ENCODE measurements at places on chromosomes 13 and 19. TPM values are rescaled to one million over a fixed set of nuclear protein-coding genes. Genes with fewer than 3 reads are reported as not detected.

The CEACAM8 gene
- total RNA-seq = 0.67 TPM

The C1QTNF9 gene
- not detected for total RNA-seq

The ZNF530 gene
- total RNA-seq = 2.1 TPM

The ALOX5AP gene
- total RNA-seq = 209 TPM

DNA sequence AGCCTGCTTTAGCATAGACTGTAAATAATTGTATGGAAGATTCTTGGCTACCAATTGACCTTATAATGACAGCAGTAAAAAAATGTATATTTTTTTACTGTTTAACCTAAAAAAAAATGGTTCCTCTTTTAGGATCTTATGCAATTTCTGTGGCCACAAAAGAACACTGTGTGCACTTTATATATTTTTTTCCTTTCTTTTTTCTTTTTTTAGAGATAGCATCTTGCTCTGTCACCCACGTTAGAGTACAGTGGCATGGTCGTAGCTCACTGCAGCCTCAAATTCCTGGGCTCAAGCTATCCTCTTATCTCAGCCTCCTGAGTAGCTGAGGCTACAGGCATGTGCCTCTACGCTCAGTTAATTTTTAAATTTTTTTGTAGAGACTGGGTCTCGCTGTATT lies 6.1 kb downstream of the FLT3 start:
- no peak overlapping the region for H3K4me3 ChIP-seq
- H3K27me3 ChIP-seq = no peaks in the 10 kb centered on the region
- no peaks in the 10 kb centered on the region for H3K4me1 ChIP-seq
- no peak overlapping the region for H3K27ac ChIP-seq

GRCh38 chr13:96650301-96650886 lies 343.9 kb downstream of the OXGR1 start:
- H3K4me3 ChIP-seq = no peak overlapping the region
- H3K36me3 ChIP-seq = no peaks in the 10 kb centered on the region
- H3K27ac ChIP-seq = no peak overlapping the region

GRCh38 chr19:1252821-1253513 lies 4.6 kb downstream of the MIDN start:
- peaks cover 57% of the 10 kb centered on the region for H3K36me3 ChIP-seq
- peaks cover 59% of the 10 kb centered on the region for H3K4me1 ChIP-seq
- peak; percentile 96 for DNase-seq
- peak overlapping the region; percentile 97 for H3K27ac ChIP-seq
- no peaks in the 10 kb centered on the region for H3K27me3 ChIP-seq

GRCh38 chr13:62643007-62643483 lies 1227.4 kb upstream of the PCDH20 start:
- no peak overlapping the region for H3K4me3 ChIP-seq
- H3K4me1 ChIP-seq = no peaks in the 10 kb centered on the region
- H3K27me3 ChIP-seq = no peaks in the 10 kb centered on the region
- no peaks in the 10 kb centered on the region for H3K36me3 ChIP-seq
- H3K27ac ChIP-seq = no peak overlapping the region
- no peak for DNase-seq

- H3K27ac ChIP-seq = no peak overlapping the region
- H3K4me3 ChIP-seq = no peak overlapping the region
- peaks cover 68% of the 10 kb centered on the region for H3K36me3 ChIP-seq
- H3K4me1 ChIP-seq = peaks cover 14% of the 10 kb centered on the region
- peaks cover 9% of the 10 kb centered on the region for H3K27me3 ChIP-seq
Measured at GRCh38 chr19:991174-991931, 7.2 kb downstream of the WDR18 start.

DNA sequence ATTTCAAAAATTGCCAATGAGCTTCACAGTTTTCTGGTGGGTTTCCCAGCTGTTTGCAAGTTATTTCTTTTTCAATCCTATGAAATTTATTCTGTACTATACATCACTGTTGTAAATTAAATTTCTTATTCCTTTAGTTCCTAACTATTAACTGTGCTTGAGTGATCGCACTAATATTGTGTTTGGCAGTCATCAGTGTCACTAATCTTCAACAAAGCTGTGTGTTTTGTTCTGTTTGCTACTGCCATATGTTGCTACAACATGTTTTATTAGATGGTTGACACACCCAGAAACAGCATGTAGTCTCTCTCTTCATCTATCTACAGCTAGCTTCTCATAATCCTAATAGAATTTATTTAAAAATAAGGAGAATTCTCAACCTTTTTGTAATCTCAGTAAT lies 453.6 kb upstream of the PRR20A start:
- no peak overlapping the region for H3K27ac ChIP-seq

GRCh38 chr13:26025196-26025595 lies 26.6 kb downstream of the SHISA2 start:
- H3K27ac ChIP-seq = no peak overlapping the region
- DNase-seq = peak; percentile 42
- peaks cover 21% of the 10 kb centered on the region for H3K4me1 ChIP-seq
- H3K27me3 ChIP-seq = no peaks in the 10 kb centered on the region
- no peaks in the 10 kb centered on the region for H3K36me3 ChIP-seq

GRCh38 chr13:94798738-94799137 lies 86.4 kb upstream of the SOX21 start:
- no peak for DNase-seq
- H3K4me3 ChIP-seq = no peak overlapping the region
- no peaks in the 10 kb centered on the region for H3K27me3 ChIP-seq
- H3K36me3 ChIP-seq = no peaks in the 10 kb centered on the region
- no peak overlapping the region for H3K27ac ChIP-seq

DNA sequence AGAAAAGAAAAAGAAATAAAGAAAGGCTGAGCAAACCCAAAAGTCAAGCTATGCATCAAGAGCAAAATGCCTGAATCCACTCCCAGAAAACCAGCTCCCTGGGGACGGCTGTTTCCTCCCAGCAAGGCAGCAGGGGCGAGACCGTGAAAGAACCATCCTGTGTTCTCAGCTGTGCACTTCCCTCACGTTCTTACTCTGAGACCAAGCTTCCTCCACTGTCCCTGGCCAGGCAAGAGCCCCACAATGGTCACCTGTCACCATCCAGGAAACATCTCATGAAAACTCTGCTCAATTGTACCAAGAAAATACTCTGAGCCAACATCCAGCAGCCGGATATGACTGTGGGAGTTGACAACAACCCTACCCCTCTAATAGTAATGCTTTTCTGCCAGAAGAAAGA lies 22.9 kb downstream of the RAB20 start:
- peaks cover 11% of the 10 kb centered on the region for H3K36me3 ChIP-seq
- no peak for DNase-seq
- H3K4me1 ChIP-seq = peaks cover 31% of the 10 kb centered on the region
- peak overlapping the region; percentile 40 for H3K27ac ChIP-seq

- DNase-seq = no peak
- no peaks in the 10 kb centered on the region for H3K4me1 ChIP-seq
- H3K36me3 ChIP-seq = peaks cover 10% of the 10 kb centered on the region
- H3K4me3 ChIP-seq = no peak overlapping the region
- no peaks in the 10 kb centered on the region for H3K27me3 ChIP-seq
Measured at GRCh38 chr19:41206926-41207750, 11.9 kb upstream of the AXL start.

- DNase-seq = no peak
- no peak overlapping the region for H3K4me3 ChIP-seq
- H3K4me1 ChIP-seq = peaks cover 12% of the 10 kb centered on the region
- H3K27ac ChIP-seq = no peak overlapping the region
- no peaks in the 10 kb centered on the region for H3K27me3 ChIP-seq
Measured at GRCh38 chr19:14525729-14526128, 3.7 kb upstream of the TECR start.

GRCh38 chr13:88602786-88603777 lies 931.9 kb downstream of the SLITRK5 start:
- DNase-seq = no peak
- H3K27me3 ChIP-seq = no peaks in the 10 kb centered on the region
- H3K4me1 ChIP-seq = no peaks in the 10 kb centered on the region
- H3K36me3 ChIP-seq = no peaks in the 10 kb centered on the region
- no peak overlapping the region for H3K27ac ChIP-seq
- no peak overlapping the region for H3K4me3 ChIP-seq

DNA sequence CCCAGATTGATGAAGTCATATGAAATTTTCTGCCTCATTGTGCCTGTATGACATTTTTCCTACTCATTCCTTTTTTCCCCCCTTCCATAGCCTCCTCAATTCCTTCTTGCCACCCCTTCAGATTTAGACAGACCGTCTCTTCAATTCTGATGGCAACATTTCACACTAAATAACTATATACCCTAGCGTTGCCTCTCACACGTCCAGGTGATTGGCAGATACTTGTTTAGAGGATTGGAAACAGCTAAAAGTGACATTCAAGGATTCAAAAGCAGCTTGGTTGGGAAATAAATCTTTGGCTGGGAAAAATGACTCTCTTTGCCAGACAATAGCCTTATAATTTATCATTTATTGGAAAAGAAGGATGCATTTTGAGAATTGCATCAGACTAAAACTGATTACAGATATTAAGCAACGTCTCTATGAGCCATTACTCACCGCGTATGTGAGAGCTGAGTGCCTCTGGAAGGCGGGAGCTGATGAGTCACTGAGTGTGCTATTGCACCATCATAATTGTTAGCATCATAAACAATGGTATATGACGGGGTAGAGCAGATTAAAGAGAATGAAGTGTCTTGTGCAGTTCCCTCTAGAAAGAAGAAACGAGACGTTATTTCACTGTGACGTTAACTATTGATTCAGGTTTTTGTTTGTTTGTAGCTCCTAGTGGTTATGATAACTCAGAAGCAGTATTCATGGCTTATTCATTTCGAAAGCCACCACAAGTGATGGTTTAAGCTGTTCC lies 61.1 kb upstream of the FAM216B start:
- H3K4me3 ChIP-seq = no peak overlapping the region
- DNase-seq = peak; percentile 52
- H3K36me3 ChIP-seq = no peaks in the 10 kb centered on the region
- no peaks in the 10 kb centered on the region for H3K27me3 ChIP-seq
- no peaks in the 10 kb centered on the region for H3K4me1 ChIP-seq
- H3K27ac ChIP-seq = peak overlapping the region; percentile 28

DNA sequence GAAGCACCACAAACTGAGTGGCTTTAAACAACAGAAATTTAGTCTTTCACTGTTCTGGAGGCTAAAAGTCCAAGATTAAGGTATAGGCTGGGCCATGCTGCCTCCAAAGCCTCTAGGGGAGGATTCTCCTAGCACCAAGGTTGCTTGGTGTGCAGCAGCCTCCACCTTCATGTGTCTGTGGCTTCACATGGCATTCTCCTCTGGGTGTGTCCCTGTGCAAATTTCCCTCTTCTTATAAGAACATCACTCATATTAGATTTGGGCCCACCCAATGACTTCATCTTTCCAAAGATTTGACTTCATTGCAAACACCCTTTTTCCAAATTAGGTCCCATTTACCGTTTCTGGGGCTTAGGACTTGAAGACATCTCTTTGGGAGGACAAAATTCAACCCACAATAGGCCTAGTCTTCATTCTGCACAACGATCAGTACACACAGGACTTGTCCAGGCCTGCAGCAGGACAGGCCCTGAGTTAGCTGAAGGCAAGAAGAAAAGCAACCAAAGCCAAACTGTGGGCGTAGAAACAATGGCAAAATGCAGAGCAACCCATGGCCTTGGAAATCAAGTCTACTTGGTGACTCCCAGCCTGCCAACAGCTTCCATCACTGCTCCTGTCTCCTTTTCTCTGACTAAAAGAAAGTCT lies 521.2 kb upstream of the NBEA start:
- DNase-seq = no peak
- no peaks in the 10 kb centered on the region for H3K27me3 ChIP-seq
- H3K27ac ChIP-seq = no peak overlapping the region
- no peaks in the 10 kb centered on the region for H3K36me3 ChIP-seq

GRCh38 chr13:31167490-31167889 lies 5.8 kb upstream of the HSPH1 start:
- peaks cover 7% of the 10 kb centered on the region for H3K4me1 ChIP-seq
- no peaks in the 10 kb centered on the region for H3K27me3 ChIP-seq
- DNase-seq = no peak
- no peak overlapping the region for H3K27ac ChIP-seq

DNA sequence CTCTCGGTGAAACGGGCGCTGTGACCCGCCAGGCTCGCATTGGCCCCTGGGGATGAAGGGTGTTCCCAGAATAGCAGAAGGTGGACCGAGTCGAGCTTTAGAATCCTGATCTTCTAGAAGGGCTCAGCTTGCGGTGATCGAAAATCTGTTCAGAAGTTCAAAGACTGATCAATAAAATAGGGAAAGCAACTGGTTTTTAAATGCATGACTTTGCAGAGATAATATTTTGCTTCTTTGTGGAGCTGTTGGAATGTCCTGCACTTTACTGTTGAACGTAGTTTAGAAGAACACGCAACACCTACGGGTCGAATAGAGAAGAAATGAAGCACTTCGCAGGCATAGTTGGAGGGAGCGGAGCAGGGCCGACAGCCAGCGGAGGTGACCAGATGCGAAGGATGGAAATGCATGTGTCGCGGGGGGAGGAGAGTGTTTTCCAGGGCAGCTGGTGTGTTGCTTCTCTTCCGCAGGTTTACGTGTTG lies 766 bp downstream of the CEBPG start:
- H3K27me3 ChIP-seq = no peaks in the 10 kb centered on the region
- H3K27ac ChIP-seq = peak overlapping the region; percentile 100
- DNase-seq = peak; percentile 68
- peaks cover 32% of the 10 kb centered on the region for H3K4me1 ChIP-seq
- H3K4me3 ChIP-seq = peak overlapping the region; percentile 87

GRCh38 chr19:48618278-48618915 lies 581 bp downstream of the RPL18 start:
- DNase-seq = no peak
- H3K36me3 ChIP-seq = peaks cover 29% of the 10 kb centered on the region
- no peaks in the 10 kb centered on the region for H3K27me3 ChIP-seq
- H3K4me3 ChIP-seq = peak overlapping the region; percentile 88
- H3K4me1 ChIP-seq = peaks cover 40% of the 10 kb centered on the region
- H3K27ac ChIP-seq = peak overlapping the region; percentile 84

- peaks cover 60% of the 10 kb centered on the region for H3K4me1 ChIP-seq
- H3K27ac ChIP-seq = peak overlapping the region; percentile 94
- peaks cover 15% of the 10 kb centered on the region for H3K36me3 ChIP-seq
- H3K27me3 ChIP-seq = no peaks in the 10 kb centered on the region
- H3K4me3 ChIP-seq = peak overlapping the region; percentile 82
Measured at GRCh38 chr19:16325641-16326400, 1.2 kb downstream of the KLF2 start.
